RCC 7860 (cell line): ENCODE measurements at places on chromosomes 16 and 17.

- DNase-seq: no peak
These were observed 267.1 kb downstream of the SOX9 start for GRCh38 chr17:72387969-72388368.

DNA sequence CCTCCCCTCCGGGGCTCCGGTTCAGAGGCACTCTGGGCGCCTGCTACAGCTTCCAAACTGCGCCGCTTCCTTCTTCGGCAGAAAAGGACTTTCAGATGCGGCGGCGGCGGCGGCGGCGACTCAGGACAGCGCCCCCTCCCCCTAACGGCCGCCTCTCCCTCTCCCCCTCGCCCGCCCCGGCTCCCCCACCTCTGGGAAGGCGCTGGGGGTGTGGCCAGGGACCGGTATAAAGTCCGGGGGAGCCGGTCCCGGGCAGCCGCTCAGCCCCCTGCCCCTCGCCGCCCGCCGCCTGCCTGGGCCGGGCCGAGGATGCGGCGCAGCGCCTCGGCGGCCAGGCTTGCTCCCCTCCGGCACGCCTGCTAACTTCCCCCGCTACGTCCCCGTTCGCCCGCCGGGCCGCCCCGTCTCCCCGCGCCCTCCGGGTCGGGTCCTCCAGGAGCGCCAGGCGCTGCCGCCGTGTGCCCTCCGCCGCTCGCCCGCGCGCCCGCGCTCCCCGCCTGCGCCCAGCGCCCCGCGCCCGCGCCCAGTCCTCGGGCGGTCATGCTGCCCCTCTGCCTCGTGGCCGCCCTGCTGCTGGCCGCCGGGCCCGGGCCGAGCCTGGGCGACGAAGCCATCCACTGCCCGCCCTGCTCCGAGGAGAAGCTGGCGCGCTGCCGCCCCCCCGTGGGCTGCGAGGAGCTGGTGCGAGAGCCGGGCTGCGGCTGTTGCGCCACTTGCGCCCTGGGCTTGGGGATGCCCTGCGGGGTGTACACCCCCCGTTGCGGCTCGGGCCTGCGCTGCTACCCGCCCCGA is at the start of gene IGFBP4:
IGFBP4 (plus strand) TSS at position 255 of the 792 bp plus-strand sequence; CDS start at position 541, 286 bp downstream.
- DNase-seq: no peak

DNA sequence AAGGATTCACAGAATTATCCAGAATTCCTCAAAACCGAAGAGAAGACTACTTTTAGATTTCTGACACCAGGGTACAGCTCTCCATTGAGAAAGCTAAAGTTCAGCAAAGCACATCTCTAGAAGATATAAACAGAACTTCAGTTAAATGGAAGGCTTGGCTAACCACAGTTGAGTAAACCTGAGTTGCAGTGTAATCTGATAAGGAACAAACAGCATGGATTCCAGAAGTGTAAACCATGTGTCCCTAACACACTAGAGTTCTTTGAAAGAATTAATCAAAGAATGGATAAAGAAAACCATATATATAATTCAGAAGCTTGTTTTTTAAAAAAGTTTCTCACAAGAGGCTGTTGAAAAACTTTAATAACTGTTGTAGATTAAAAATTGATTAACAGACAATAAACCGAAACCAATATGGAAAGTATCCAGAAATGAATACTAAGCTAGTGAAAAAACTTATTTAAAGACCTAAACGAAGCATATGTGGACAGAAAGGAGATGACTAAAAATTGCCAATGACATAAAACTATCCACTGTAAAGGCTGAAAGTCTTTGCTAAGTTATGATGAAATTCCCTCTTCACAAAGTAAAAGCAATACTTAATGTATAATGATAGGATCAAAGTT is 4.3 kb downstream of the RNF43 start:
- no peak for DNase-seq

GRCh38 chr16:63998-64913 is 8.2 kb downstream of the RHBDF1 start:
- no peak for DNase-seq

GRCh38 chr17:42659079-42659931 is at the start of gene TUBG2:
TUBG2 (plus strand) TSS chr17:42659284; CDS start chr17:42659504, 220 bp downstream.
- peak; percentile 80 for DNase-seq

GRCh38 chr17:2406903-2407790 is 6.3 kb upstream of the MNT start:
- peak; percentile 94 for DNase-seq
